ENCODE measurements at places on chromosomes 2 and 18. TPM values are rescaled to one million over a fixed set of nuclear protein-coding genes. Genes with fewer than 3 reads are reported as not detected.

- no peak for DNase-seq
These were observed 484 bp downstream of the APCDD1 start for GRCh38 chr18:10454681-10455557.

DNA sequence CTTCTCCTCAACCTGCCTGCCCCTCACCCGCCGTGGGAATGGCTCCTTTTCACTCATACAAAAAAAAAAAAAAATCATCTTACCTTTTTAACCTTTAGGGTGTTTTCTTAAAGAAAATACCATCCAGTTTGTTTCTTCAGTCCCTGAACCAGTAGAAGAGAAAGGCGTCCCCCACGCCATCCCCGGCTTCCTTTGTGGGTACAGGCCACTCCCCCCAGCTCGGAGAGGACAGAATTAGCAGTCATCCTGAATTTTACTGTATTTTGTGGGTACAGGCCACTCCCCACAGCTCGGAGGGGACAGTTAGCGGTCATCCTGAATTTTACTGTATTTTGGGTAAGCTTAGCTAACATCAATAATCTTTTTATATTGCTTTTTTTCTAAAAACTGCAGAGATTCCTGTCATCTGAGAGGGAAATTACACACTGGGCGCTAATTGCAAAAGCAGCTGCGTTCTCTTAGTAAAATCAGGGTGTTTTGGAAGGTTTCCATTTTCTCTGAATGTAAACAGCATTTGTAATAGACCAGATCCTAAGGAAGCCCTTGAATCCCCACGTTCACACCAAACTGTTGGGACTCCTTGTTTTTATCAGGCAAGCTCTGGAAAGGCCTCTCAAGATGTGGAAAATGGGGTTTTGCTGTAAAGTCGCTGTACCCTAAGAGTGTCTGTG, 72.5 kb downstream of the NFATC1 start:
- no peak for DNase-seq

- DNase-seq: no peak
These were observed 239.1 kb downstream of the TGIF1 start for GRCh38 chr18:3689091-3689490.

DNA sequence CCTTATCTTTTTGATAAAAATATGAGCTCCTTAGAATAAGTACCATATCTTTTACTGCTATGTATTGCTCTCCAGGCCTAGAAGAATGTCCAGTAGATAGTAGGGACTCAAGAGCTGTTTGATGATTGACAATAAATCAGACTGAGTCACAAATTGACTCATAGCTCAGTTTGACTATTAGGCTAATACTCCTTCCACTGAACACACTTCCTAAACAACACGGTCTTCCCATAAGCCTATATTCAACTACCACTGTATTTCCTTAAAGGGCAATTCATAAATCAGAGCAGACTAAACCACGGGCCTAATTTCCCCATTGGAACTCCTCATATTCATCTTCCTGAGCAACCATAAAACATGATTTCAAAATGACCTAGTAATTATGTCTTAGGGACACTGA, 258.5 kb downstream of the ALK start:
- DNase-seq: no peak

The PAX3 gene
- polyA plus RNA-seq: not detected
